ENCODE measurements at places on chromosomes 16 and 17.

DNA sequence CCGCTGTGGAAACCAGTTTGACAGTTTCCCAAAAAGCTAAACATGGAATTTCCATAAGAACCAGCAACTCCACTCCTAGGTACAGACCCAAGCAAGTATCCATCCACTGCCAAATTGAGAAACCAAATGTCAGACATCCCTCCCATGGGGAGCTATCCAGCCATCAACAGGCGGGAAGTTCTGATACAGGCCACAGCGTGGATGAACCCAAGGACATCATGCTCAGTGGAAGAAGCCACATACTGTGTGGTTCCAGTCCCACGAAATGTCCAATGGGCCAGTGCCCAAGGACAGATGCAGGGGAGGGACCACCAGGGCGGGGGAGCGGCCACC, 12.6 kb upstream of the BAIAP2 start:
- no peak for DNase-seq

- no peak for DNase-seq
Measured at GRCh38 chr16:89506113-89506504, 2.1 kb upstream of the SPG7 start.

GRCh38 chr17:81641825-81642489, 5.0 kb downstream of the TSPAN10 start:
- no peak for DNase-seq

- no peak for DNase-seq
Measured at GRCh38 chr17:12900474-12900873, 111.2 kb downstream of the ARHGAP44 start.

DNA sequence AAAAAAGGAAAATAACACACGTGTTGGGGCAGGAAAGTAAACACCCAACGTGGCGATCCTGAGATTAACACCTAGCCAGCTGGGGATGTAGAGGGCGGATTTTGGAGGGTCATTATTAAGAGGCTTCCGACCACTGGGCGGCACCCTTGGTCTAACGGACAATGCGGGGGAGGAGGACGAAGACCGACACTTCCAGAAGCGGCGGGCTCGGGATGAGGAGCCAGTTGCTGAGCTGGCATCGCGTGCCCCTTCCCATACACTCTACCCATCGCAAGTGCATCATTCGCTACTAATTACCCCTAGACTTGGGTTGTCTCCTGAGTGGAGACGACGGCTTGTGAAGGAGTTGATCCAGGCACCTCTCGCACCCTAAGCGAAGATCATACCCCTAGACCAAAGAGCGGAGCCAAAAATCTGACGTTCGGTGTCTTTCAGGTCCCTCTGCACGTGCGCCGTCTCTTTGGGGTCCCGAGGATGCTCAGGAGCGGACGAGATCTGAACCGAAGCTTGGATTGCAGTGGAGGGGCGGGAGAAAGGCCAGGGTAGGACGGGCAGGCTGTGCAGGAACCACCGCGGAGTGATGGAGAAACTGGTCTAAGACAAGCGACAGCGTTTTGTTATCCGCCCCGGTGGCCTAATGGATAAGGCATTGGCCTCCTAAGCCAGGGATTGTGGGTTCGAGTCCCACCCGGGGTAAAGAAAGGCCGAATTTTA, 17.6 kb downstream of the ZNF213 start:
- DNase-seq: peak; percentile 8

- DNase-seq: no peak
Measured at GRCh38 chr17:67253384-67253783, 8.4 kb upstream of the HELZ start.

DNA sequence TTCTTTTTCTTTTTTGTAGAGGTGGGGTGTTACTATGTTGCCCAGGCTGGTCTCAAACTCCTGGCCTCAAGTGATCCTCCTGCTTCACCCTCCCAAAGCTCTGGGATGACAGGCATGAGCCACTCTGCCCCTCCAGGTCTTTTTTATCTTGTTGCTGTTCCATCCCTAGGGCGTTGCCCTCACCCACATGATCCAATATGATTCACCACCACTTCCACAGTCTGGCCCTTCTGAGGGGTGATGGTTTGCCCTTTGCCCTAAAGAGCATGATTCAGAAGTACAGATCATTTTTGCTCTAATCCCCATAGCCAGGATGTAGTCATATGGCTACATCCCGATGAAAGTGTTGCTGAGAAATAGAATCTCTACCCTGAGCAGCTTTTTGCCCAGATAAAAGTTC, 18.8 kb downstream of the STX4 start:
- DNase-seq: no peak

DNA sequence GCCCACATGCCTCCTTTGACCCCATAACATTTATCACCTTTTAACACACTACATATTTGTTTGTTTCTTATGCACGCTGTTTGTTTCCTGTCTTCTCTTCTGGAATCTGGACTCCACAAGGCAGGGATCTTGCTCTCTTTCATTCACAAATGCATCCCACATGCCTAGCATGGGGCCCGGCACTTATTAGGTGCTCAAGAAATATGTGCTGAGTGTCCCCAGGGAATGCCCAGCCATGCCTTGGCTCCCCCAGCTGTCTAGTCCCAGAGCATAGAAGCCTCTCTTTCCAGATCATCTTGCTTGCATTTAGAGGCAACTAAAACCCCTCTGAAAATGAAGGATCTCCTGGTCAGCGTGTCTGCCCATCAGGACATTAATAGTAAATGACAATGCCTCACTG, 283.7 kb downstream of the CBLN1 start:
- DNase-seq: no peak

DNA sequence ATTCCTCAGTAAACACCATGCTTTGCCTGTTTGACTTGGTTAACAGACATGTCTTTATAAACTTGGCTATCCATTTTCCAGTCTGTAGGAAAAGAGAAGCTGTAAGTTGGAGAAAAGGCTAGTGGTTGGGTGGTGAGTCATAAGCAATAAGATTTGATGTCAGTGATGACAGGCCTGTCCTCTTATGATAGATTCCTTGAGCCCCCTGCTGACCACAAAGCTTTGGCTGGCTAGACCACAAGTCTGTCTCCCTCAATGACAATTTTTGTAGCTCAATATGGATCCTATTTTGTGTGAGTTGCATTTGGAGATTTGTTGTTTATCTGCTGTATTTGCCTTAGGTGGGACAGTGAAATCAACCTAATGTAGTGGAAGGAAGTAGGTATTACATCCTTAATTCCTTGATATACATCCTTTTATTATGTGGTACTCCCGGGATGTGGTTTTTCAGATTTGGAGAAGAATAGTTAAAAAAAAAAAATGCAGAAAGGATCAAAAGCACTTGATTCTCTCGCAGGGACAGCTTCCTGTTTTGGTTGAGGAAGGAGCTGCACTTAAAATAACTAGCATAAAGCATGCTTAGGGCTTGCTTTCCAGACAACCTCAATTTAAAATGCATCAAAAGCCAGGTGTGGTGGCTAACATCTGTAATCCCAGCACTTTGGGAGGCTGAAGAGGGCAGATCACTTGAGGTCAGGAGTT, 67.4 kb downstream of the SIAH1 start:
- DNase-seq: no peak

GRCh38 chr17:19752216-19753050, 4.3 kb upstream of the ALDH3A1 start:
- no peak for DNase-seq

DNA sequence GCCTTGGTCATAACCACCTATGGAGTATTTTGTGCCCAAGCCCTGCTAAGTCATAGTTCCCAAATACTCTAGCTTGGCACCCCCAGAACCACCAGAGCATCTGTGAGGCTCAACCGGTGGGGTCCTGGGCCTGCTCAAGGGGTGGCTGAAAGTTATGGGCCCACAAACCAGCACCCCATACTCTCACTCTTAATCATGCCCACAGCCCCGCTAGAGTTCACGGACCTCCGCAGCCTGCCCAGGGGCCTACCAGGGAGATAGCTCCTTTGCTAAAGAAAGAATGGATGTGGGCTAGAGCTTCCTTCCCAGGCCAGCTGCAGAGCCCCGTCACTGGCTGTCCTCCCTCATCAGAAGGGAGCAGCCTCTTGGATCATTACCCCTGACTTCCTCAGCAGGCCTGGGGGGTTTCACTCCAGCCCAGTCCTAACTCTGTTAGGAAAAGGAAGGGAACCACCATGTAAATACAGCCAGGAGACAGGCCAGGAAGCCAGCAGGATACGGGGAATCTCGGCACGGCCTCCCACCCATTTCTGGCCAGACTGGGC, 1.4 kb downstream of the GIT1 start:
- DNase-seq: no peak

DNA sequence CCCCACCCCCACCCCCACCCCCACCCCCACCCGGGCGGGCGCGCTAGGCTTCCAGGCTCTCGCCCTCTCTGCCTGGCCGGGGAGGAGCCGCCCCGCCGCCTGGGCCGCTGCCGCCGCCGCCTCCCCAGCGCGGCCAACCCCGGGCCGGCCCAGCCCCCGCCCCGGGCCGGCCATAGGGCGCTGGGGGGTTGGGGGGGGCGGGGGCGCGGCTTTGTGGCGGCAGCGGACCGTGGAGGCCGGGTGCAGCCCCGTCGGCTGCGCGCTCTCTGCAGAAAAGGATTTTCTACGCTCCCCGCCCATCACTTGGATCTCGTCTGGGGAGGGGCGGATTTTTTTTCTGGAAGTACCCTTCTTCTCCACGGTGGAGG, 230.9 kb downstream of the MRTFB start:
- no peak for DNase-seq

DNA sequence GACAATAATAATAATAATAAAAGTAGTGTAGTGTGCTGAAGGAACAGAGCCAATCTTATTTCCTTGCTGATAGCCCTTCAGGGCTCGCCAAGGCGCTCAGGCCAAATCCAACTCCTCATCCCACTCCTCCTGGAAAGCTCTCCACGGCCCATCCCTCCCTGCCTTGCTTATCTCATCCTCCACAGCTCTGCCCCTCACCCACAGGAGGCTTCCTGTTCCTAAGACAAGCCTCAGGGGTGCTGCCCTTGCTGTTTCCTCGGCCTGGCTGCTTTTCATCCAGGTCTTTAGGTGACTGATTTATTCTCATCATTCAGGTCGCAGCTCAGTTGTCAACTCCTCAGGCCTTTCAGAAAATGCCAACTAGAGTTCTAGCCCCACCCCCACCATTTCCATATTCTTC, 11.2 kb downstream of the GTF3C1 start:
- DNase-seq: no peak

GRCh38 chr17:34131386-34131785, 123.7 kb upstream of the CCL2 start:
- no peak for DNase-seq

DNA sequence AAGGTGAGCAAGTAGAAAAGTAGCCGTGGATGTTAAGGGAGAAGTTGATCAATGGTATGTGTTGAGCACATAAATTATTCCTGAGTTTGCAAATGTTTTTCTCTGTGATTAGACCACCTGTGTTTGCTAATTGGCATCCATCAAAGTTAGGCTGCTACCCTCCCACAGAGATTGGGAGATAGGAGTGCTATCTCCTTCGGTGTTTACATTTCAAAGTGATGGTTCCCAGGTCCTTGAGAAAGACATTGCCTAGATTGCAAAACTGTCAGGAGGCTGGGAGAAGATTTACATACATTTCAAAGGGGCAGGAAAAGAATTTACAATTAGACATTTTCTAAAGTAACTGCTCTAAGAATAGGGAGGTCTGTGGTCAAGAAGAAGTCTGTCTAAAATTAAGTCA, 54.3 kb upstream of the CNTNAP4 start:
- no peak for DNase-seq

DNA sequence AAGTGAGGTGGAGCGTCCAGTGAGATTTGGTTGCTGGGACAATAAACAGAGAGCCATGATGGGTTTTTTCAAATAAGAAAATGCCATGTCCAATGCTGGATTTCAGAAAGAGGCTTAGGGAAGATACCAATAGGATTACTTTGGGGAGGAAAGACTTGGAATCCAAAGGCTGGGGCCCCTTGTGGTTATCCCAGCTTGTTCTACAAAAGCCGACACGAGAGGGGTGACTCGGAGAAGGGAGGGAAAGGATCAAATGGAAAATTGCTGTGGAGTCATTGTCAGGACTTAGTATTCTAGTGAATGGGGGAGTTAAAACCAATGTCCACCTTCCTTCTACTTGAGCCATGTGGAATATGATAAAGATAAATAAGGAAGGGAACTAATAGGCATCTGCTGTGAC, 305.5 kb downstream of the SOX9 start:
- DNase-seq: no peak

DNA sequence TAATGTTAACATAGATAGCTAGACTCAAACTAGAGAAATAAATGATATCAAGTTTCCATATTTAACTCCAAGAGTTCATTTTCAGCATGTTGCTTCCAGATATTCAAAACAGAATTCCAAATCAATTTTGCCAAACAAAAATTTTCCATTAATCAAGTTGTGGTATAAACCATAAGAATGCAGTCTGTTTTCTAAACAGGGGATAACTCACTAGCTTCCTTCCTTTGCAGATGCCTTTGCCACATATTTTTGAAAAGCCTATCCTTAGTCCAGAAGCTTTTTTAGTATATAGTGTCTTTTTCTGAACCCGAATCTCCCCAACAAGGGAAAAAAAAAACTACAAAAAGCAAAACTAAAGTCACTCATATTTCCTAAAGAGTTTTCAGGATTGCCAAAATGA, 61.5 kb downstream of the HELZ start:
- DNase-seq: no peak

DNA sequence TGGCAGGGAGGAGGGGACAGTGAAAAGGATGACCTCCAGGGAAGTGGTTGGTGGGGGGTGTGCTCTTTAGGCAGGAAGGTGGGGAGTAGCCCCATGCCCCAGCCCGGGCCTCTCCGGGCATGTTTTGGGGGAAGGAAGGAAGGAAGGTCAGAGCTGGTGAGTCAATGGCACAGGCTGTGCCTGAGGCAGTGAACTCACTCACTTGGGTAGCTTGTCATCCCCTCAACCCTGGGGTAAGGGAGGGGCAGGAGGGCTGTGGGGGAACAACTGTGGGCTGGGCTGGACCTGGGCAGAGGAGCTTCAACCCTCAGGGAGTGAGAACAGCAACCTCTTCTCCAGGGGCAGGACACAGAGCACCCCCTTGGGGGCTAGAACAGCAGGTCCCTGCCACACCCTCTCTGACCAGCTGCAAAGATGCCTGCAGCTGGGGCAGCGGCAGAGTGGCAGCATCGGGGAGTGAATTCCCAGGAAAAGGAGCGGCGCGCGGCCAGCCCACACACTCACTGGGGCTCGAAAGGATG, 6.3 kb downstream of the CSF3 start:
- DNase-seq: no peak

GRCh38 chr16:55240888-55241287, 83.1 kb upstream of the IRX6 start:
- no peak for DNase-seq

GRCh38 chr17:4940555-4941318, 669 bp downstream of the RNF167 start:
- peak; percentile 61 for DNase-seq

GRCh38 chr17:6101706-6102105, 31.5 kb downstream of the WSCD1 start:
- no peak for DNase-seq

DNA sequence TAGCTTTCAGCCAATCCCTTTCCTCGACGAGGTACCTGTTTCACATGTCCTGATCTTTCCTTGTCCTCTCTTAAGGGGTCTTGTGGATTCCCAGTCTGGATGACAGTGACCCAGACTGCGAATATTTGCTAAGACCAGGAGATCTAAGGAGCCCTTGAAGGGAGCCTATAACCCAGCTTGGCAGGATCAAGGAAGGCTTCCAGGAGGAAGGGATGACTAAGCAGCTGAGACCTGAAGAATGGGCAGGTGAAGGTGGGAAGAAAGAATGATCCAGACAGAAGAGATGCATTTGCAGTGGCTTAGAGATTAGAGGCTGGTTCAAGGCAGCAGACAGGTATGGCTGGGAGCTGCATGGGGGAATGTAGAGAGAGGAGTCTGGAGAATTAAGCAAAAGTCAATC, 1.9 kb upstream of the PDK2 start:
- DNase-seq: no peak

GRCh38 chr16:2155977-2156848, 631 bp downstream of the TRAF7 start:
- DNase-seq: no peak
